ENCODE measurements at places on chromosomes 1 and 21.

- DNase-seq: no peak
These were observed 10.8 kb upstream of the CACYBP start for GRCh38 chr1:174988986-174989385.

GRCh38 chr1:54460861-54461387, 54.7 kb upstream of the SSBP3 start:
- no peak for DNase-seq

DNA sequence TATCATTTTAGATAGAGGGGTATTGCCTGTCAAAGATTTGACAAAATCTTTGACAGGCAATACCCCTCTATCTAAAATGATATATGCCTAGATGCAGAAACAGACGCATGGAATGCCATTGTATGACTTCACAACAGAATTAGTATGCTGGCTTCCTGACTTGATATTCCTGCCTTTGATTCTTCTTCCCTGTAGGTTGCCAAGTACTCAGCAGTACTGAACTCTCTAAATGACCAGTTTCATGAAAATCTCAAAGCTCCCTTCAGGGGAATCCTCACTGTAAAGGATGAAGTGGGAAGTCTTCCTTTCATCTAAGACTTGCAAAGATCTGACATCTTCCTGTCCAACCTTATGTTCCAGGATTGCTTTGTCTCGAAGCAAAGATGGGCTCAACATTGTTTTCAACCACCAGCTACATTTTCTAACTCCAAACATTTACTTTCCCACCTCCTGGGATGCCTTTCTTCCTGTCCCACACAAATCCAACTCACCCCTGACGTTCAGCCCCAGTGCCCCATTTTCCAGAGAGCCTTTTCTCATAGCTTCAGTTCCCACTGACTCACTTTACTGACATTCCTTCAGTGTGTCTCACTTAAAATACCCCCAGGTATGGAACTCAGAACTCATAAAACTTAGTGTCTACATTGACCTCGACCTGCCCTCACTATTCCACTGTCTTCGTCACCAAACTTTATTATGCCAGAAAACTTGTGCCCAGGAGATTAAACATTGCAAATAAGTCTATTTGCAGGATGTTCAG, 67.3 kb upstream of the KCNJ6 start:
- no peak for DNase-seq

GRCh38 chr1:48374785-48375184, 97.2 kb downstream of the SPATA6 start:
- DNase-seq: no peak

GRCh38 chr21:36035381-36035791, 24.9 kb downstream of the SETD4 start:
- no peak for DNase-seq

DNA sequence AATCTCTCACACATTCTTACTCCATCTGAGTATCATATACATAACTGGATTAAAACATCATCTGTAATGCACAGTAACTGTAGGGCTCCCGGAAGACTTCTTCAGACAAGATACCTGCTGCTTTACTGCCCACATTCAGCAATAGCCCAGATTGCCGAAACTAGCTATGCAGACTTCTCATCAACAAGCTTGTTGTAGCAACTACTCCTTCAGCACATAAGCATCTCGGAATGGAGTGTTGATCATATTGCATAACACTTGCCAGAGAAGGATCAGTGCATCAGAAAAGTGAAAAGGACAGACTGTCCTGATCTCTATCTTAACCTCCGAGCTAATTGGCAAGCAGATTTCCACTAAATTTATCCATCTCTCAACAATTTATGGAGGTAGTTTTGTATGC, 354.6 kb upstream of the C1orf87 start:
- DNase-seq: no peak

DNA sequence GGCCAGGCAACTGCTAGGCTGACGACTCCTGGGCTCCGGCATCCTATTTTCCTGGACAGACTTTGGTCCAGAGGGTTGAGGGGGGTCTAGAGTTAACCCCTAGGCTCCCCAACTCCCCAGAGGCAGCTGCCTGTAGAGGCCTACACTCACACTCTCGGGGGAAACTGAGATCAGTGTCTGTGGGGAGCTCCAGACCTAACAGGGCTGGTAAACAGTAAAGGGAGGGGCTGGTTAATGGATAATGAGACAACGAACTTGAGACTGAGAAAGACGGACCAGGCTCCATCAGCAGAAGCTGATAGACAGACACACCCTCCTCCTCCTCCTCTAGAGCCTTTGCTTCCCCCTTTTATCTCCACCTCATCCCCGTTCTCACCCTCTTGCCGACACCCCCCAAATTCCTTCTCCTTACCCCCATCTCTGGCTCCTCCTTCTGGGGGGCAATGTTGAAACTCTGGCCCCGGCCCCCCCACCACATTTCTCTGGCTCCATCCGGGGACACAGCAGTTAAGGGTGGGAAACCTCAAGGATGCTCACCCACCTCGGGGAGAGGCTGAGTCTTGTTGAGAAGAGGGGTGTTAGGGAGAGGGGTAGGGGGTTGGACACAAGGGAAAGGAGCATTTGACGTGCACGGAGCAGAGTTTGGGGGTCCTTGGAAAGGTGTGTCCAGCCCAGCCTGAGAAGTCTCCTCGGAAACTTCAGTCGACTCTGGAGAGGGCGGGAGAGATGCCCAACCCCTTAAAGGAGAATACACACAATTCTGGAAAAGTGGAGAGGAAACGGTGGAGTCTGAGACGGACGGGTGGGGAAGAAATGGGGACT, at the start of gene MTMR11:
TSS of gene MTMR11 (minus strand) at position 710 of the 822 bp plus-strand sequence. CDS start at position 478, 232 bp downstream.
- DNase-seq: no peak

DNA sequence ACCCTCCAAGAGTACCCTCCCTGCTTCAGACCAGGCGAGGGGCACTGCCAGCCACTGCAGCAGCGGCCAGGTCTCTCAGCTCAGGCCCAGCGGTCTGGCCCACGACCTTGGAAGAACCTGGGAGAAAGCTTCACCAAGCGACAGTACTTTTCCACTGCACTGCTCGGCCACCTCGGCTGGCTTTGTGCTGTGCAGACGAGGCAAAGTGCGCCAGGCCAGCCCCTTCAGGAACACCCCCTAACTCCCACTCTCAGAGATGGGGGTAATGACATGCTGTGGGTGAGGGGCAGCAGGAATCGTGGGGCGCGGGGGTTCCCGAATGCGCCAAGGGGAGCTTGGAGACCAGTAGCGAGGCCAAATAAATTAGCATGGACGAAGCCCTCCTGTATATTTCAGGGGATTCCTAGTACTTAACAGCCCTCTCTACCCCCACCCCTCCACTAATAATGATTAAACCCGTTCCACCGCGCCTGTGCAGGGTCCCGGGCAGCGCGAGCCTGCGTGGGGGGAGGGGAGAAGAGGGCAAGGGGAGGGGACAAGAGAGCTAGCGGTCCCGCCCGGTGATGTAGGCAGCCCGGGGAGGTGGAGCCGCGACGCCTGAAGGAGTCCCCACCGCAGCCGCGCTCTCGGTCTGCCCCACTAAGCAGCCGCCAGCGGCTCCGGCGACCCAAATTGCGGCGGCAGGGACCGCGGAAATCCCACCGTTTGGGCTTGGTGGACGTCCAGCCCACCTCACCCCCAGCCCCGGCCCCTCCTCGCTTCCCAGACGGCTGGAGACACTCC, at the start of gene FAM43B:
TSS of gene FAM43B (plus strand) at position 629 of the 783 bp plus-strand sequence. CDS start 401 bp downstream, outside the sequence.
- DNase-seq: no peak

GRCh38 chr1:12501661-12502060, 116.3 kb downstream of the DHRS3 start:
- DNase-seq: no peak

DNA sequence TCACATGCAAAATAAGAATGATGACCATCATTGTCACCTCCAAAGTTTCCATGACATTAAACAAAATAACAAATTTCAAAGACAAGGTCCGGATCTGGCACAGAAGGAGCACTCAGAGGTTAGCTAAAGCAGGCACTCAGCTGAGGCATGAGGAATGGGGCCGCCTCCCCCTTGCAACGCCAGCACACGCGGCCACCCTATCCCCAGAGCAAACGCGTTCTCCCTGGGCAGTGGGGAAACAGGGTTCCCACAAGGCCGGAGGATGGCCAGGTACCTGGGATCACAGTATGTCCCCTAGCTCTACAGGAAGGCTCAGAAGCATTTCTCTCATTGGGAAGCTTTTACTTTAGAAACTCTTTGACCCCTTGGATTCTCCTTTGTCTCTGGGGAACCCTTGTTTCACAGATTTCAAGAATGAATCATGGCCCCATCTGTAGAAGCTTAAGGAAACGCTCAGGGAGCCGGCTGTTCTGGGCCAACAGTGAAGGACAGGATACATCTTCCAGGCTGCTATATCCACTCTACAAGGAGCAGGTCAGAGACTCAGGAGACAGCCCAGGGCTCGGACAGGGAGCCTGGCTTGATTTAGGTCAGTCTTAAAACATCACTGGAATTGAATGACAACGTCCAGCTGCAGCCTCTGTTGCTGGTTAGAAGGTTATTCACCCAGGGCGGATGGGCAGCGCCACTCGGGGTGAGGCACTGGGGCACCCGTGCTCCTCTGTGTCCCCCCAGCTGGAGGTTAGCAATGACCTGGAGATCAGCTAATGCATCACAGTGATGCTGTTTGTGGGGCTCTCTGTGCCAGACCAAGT, 496.4 kb downstream of the NPHP4 start:
- DNase-seq: no peak

- no peak for DNase-seq
These were observed 6.9 kb downstream of the LAX1 start for GRCh38 chr1:203771901-203772301.

DNA sequence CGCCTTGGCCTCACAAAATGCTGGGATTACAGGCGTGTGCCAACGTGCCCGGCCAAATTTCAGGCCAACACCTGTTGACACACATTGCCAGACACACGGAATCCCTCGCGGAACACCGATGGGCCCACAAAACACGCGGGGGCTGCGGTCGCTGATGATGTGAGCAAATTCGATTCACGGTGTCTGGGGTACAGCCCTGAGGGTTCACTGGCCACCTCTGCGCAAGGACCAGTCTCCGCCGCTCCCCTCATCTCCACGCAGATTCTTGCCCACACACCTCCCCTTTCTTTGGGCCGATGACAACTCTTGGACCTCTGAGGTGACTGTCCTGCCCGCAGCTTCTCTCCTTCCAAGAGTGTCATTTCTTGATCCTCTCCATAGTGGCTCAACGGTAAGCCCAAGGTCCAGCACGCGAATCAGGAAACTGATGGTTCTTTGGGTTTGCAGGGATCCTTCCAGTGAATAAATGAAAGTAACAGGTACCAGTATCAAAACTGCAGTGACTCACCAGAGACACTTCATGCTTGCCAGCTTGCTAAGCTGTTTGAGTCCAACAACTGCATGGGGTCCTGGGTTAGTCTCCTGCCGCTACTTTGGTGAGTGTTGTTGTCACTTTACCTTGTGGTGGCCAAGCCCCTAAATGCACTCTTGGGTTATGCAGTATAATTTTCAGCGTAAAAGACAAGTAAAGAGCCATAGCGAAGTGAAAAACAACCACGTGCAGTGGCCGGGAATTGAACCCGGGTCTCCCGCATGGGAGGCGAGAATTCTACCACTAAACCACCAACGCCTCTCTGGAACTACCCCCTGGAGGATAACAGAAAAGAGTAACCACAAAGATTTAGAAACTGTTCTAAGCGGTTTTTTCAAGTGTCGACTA, 11.0 kb upstream of the RNU1-3 start:
- peak; percentile 63 for DNase-seq

- peak; percentile 39 for DNase-seq
These were observed 501 bp downstream of the FBXO6 start for GRCh38 chr1:11664336-11665065.

GRCh38 chr1:87816646-87817045, 488.0 kb downstream of the LMO4 start:
- no peak for DNase-seq

DNA sequence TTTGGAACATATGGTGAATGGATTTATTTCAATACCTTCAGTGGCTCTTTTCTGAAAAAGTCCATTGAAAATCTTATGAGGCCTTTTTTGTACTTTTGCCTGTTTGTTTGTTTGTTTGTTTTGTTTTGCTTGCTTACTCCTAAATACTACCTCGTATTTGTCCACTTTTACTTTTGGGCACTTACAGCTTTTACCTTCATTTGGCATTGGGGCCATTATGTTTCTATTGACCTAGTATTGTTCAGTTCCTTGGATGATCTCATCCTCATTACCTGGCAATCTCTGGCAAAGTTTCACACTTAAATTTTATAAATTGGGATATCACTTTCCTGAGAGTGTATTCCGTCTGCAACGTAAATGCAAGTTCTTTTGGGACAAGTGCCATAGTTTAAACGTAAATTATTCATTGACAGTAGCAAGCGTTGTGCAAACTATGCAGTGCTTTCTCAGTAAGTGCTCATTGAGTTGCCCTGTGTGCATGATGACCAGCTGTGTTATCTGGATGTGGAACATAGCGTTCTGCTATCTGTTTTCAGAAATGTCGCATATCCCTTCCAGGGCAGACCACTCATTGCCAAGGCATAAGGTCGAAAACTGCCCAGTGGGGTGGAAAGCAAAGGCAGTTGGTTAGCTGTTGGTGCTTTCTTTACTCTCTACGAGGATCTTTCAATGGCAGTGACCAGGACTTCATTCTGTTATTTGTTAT, 51.1 kb downstream of the LRRC8D start:
- no peak for DNase-seq

- DNase-seq: no peak
These were observed 5.0 kb upstream of the PTPN7 start for GRCh38 chr1:202165267-202165941.

GRCh38 chr1:10830961-10831668, 34.7 kb upstream of the CASZ1 start:
- no peak for DNase-seq

DNA sequence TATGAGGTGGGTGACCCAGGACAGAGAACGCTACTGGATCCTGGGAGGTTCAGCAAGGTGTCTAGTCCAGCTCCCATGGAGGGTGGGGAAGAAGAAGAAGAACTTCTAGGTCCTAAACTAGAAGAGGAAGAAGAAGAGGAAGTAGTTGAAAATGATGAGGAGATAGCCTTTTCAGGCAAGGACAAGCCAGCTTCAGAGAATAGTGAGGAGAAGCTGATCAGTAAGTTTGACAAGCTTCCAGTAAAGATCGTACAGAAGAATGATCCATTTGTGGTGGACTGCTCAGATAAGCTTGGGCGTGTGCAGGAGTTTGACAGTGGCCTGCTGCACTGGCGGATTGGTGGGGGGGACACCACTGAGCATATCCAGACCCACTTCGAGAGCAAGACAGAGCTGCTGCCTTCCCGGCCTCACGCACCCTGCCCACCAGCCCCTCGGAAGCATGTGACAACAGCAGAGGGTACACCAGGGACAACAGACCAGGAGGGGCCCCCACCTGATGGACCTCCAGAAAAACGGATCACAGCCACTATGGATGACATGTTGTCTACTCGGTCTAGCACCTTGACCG, 8.6 kb upstream of the PIGV start:
- no peak for DNase-seq

DNA sequence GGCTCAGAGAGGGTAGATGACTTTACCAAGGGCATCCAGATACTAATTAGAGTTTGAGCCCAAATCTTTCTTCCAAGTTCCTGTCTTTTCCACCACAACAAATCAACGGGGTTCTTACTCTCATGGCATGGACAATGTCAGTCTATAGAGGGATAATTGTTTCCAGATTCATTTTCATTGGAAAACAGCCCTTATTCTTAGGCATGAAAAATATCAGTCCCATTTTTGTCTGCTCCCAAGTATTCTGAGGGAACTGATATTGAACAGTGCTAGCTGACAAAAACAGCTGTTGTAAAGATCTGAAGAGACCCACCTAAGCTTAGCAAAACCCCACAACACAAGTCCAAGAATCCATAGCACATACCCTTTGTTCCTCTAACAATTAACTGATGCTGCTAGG, 349.1 kb upstream of the BEND5 start:
- no peak for DNase-seq
